BJ (cell line): ENCODE measurements at places on chromosomes 2 and 18.

GRCh38 chr18:64693766-64694165, 544.9 kb upstream of the LINC00305 start:
- no peak for DNase-seq

GRCh38 chr2:105714141-105714540, 30.6 kb upstream of the NCK2 start:
- no peak for DNase-seq

DNA sequence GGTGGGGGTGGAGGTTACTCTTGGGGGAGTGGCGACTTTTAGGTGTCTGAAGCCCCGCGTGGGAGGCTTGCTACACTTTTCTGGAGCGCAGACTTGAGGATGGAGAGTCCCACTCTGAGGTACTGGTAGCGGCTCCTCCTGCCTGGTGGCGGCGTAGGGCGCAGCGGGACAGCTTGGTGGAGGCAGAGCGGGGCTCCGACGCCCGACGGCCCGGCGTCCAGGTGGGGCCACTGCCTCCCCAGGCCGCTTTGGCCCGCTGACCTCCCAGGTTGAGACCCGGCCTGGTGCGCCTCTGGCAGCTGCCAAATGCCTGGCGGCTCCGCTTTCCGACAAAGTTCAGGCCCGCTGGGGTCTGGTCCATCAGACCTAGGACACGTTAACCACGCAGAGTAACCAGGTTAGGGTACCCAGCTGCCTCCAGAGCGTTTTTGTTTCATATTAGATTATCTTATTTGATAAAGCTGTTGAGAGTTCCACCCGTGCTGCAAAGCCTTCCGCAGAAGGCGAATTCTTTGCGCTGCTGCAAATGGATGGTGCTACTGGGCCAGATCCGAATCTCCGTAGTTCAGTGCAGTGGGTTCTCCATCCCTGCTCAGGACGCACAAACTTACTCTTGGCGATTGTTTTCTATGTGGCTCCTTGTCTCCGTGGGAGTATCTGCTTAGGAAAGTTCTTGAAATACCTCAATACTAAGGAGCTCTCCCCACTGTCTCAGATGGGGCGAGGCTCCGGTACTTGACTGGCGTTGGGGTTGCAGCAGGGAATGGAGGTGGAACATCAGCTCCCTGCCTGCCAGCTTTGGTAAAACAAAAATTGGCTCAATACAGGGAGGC, 405.9 kb downstream of the XIRP2 start:
- no peak for DNase-seq

DNA sequence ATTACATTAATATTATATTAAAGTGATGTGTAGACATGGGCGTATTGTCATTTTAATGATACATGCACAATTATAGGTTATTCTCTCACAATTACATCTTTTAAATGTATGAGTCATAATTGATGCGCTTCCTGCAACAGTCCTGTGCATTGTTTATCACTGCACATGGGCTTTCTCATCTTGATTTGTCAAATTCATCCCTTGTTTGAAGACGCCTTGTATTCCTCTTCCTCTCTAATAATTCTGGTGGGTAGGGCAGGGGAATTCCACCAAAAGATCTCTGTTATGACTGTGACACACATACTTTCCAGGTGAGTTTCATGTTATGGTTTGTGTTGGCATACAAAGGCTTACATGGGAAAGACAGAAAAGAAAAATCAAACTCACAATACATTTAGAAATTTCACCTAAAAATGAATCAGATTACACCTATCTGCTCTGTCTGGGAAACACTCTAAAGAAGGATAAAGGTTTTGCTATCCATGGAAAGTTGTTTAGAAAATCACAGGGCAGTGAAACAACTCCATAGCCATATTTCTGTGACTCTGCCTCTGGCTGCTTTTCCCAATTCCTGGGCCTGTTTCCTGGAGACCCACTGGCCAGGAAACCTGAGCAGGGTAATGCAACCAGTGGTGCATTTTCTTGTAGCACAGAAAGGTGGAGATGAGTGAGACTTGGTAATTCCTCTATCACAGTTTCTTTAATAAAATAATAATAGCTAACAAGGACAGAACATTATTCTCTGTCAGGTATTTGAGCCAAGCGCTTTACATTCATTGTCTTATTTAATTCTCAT, 13.2 kb downstream of the SLC9A2 start:
- DNase-seq: no peak

- peak; percentile 66 for DNase-seq
Measured at GRCh38 chr2:146227152-146228019, 1617.4 kb upstream of the ACVR2A start.

- no peak for DNase-seq
Measured at GRCh38 chr2:234495251-234496054, 1.4 kb downstream of the ARL4C start.

- DNase-seq: no peak
Measured at GRCh38 chr2:215567504-215567903, 131.6 kb upstream of the FN1 start.

GRCh38 chr18:51890762-51891161, 449.2 kb upstream of the DCC start:
- DNase-seq: no peak

DNA sequence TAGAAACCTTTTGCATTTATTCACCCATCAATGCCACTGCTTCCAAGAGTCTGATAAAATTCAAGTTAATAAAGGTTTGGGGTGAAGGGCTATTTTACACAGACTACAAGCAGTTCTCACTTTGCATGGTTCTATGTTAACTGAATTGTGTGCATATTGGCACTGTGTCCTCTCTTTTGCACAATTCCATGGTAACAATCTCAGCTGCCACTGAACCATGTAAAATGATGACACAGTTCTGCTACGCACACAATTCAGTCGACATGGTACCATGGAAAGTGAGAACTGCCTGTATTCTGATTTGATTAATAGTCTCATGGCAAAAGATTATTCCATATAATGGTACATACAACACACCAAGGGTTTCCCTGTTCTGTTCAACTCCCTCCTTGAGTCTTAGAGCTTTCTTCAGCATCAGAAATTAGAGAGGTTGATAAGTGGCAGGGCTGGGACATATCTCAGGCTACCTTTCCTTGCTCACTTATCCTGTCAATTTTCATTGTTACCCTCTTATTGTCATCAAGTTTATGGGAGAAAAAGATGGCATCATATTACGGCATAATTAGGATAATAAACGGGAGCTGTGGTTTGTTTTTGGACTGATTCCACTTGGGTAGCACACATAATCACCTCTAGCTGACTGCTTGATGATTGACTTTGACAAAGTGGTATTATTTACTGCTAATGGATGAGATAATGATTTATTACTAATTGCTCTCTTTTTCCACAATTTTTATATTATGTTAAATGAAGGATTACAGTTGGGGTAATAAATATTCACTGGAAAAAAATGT, 139.3 kb upstream of the CREB1 start:
- no peak for DNase-seq

GRCh38 chr2:210839034-210839433, 282.6 kb downstream of the CPS1 start:
- DNase-seq: no peak

DNA sequence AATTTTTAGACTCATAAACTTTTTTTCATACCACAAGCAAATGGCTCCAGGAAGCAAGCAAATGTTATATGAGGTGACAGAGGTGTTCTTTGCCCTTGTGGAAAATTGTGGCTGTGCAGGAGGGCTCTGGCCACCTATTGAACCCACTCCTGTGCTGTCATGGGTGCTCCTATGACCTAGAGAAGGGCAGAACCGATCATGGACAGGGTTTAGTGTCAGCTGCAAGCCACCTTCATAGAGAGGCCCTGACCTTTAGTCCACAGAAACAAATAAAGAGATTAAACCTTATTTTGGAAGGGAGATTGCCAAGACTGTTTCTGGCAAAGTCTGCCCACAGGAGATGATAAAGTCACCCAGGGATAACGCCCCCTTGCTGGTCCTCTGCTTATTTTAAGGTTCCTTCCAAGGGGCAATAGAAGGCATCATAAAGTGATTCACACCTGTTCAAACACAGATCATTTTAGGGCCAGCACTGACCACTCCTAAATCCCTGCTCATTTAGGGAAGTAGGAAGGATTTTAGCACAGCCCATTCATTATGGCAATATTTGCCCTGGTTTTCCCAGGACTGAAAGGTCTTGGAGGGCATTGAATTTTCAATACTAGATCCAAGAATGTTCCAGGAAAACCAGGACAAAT, 26.1 kb upstream of the STAT4 start:
- no peak for DNase-seq

DNA sequence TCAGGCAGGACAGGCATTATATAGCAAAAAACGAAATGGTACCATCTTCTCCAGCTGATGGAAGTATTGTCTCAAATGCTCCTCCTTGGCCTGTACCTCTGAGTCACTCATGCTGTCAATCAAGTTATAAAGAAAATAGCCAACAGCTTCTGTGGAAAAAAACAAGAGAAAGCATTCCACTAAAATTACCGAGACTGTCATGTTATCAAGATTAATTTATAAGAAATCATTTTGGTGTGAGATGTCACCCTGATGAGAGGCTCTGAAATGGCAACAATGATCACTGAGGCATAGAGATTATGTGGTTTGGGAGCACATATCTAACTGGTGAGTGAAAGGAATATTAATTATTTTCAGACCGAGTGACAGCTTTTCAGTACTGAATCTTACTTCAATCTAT, 47.4 kb downstream of the LRPPRC start:
- DNase-seq: no peak

DNA sequence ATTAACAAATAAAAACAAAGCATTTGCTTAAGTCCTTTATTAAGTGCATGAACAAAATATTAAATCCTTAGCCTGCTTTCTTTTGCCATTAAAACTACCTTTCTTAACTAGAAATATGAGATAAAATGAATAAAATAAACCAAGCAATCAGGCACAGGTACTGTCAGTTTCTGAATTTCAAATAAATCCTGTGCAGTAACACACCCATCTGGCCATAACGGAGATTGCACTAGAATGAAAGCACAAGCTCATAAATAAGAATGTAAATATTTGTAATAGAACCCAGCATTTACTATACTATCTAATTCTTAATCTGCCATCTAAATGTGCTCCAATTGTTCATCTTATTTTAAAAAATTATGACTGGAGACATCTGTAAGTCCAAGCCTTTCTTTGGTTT, 31.9 kb downstream of the PRKRA start:
- DNase-seq: no peak

DNA sequence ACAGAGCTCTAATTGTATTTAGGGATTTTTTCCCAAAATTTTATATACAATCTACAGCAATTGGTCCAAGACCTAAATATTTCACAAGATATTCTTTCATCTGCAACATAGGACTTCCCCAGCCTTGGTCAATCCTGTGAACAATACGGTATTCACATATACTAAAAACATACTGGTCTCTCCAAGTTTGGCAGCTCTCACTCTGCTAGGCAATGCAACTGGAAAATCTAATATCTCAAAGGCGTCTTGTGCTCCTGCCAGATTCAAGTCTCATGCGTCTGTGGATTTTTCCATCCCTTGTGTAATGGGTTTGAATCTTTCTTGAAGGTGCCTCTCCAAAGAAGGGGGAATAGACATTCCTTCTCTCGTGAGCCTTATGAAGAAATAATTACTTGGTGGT, 27.4 kb upstream of the MBOAT2 start:
- no peak for DNase-seq

DNA sequence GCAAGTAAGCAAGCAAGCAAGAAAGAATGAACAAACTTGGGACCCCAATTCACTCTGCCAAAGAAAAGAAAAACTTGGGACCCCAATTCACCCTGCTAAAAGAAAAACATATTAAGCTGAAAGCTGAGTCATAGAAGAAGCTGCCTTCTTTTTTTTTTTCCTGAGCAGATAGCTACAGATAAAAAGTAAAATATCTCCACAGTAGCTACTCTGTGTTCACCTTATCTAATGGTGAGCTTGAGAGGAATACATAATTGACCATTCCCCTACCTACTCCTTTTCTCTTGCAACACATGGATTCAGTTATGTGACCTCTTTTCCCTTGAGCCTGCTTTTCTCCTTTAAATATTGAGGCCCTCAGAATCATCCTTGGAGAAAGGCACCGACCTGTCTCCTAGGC, 63.0 kb downstream of the MCFD2 start:
- no peak for DNase-seq

DNA sequence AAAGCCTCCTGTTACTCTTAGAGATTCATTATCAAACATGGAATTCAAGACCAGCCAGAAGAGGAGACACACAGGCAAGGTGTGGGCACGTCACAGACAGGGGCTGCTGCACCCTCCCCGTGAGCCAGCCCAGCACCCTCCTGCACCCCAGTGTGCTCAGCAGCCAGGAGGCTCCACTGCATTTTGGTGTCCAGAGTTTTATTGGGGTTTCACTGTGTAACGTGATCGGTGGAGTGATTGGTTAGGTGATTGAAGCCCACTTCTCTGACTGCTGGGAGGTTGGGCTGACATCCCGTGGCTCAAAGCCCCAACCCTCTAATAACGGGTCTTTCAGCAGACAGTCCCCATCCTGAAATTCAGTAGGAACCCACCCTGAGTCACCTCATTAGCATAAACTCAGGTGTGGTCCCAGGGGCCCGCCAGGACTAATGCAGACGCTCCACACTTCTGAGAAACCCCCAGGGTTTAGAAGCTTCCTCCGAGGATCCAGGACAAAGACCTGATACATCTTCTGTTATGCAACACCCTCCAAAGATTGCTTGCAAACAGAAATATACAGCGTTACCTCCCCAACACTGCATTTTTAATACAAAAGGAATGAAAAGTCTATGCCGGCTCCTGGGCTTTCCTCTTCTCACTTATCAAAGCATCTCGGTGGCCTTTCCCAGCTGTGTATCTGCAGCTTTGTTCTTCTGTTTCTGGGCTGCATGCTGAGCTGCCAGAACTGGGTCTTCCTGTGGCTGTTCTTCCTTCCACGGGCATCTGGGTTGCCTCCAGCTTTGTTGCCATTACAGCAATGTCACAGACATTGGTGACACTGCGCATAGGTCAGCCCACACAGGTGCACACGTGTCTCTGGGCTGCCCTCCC, 43.7 kb upstream of the SNED1 start:
- no peak for DNase-seq

DNA sequence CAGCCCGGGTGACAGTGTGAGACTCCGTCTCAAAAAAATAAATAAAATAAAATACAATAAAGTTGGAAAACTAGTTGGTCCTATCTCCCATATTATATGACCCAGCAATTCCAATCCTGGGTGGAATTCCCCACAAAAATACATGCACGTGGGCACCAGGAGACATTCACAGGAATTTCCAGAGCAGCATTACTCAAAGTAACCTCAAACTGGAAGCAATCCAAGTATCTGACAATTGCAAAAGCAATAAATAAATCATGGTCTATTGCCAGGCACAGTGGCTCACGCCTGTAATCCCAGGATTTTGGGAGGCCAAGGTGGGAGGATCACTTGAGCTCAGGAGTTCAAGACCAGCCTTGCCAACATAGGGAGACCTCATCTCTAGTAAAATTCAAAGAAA, 101.2 kb upstream of the MAP4K4 start:
- no peak for DNase-seq
